ENCODE measurements at places on chromosomes 3 and 15. TPM values are rescaled to one million over a fixed set of nuclear protein-coding genes. Genes with fewer than 3 reads are reported as not detected.
A peak's percentile ranks its signal among the peaks of the same experiment; 100 is the strongest.

Gene SMCO1
- not detected for total RNA-seq

Gene WDR48
- 31.3 TPM for total RNA-seq

Gene GPR171
- 75.3 TPM for total RNA-seq

Gene ATP8B4
- 1.4 TPM for total RNA-seq

Gene AGTR1
- total RNA-seq = not detected

Gene ITIH1
- 0.15 TPM for total RNA-seq

Gene AGBL1
- total RNA-seq = not detected

Gene SLC22A13
- 0.27 TPM for total RNA-seq

Gene NANOGP8
- total RNA-seq = not detected

GRCh38 chr15:88693191-88693590 lies 54.4 kb downstream of the ISG20 start:
- no peak for DNase-seq

DNA sequence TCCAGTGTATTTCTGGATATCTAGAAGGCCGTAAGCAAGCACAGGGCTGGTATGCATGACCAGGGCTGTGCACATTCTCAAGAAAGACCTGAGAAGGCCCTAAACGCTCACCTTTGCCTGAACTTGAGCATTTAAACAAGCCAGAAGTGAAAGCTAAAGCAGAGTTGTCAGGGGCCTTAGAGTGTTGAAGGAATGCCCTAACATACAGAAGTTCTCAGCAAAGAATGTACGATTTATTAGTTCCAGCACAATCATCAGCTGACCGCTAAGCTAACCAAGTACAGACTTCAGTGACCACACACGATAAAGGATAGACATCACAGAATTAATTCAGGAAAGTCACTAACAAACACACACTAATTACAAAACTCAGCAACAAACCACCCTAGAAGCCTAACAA lies 8.7 kb downstream of the HLTF start:
- DNase-seq = no peak

DNA sequence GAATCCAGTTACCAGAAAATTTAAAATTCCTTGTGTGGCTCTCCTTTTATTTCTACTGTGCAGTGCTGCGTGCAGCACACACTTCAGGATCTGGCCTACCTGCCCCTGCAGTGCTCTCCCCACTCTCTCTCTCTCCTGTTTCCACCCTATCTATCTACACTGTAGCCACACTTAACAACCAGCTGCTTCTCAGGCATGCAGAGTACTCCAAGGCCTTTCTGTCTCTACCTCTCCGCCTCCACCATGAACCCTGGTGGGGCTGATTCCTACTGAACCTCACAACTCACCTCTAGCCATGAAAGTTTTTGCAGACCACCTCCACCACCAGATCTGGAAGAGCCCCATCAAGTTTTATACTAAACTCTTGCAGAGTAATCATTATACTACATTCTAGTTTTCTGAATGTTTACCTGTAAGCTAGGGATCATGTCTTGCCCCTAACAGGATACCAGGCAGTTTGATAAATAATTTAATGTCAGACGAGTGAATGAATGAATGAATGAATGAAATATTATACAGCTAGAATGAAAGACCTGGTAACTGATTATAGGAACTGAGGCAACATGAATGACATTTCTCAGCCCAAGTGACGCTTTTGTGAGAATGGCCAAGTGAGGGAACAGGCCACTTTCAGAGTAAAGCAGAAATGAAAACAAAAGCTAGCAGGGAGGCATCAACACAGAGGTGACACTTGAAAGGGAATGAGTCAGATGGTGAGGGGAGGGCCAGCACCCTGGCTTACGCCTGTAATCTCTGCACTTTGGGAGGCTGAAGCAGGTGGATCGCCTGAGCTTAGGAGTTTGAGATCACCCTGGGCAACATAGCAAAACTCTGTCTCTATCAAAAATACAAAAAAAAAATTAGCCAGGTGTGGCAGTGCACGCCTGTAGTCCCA lies 363.5 kb downstream of the FOXP1 start:
- DNase-seq = peak; percentile 25

DNA sequence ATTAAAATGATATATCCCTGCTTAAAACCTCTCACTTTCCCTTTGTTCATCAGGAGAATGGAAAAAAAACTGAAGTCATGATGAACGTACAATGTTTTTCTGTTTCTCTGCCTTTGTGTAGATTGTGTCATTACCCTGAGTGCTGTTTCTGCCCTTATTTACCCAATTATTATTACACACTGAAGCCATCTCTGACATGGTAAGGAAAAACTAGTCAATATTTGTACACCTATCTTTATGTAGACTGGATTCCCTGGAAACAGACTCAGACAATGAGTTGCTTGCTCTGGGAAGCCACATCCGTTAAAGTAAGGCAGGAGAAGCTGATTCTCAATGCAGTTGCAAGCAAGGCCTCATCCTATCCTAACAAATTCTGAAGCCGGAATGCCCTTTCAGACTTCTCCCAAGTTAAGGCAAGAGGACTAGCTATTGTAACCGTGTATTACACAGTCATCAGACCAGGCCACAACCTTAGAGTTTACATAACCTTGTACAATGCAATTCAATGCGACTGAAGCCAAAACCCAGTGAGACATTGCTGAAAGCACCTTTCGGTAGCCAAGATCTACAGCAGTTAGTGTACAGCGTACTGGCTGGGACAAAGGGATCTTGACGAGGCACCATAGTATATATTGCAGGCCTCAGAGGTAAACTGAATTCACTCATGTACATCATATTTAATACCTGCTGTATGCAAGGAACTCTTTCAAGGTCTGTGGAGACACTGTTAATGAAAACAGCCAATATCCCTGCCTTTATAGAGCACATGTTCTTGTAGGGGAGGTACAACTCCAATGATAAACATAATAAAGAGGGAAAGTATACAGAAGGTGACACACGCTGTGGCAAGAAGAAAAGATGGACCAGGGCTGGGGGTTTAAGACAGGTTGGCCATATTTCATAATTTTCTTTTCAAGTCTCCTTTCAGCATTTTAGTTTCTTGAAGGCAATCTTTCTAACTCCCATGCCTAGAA lies 1040.8 kb upstream of the SEMA6D start:
- DNase-seq = no peak

DNA sequence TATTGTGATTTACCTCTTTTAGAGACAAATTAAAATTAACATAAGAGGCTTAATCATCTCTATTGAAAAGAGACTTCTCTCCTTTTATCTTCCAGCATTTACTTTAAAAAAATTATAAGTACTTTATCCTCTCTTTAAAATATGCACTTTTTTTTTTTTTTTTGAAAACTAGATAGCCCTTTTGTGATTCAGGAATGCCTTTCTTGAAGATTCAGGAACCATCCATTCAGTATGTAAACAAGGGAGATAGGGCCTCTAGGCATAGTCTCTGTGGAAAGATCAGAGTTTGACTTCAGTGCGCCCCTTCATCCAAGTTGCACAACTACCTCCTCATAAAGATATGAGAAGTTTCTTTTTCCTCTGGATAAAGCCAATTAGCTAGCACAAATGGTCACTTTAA lies 1163.7 kb downstream of the SI start:
- no peak for DNase-seq

DNA sequence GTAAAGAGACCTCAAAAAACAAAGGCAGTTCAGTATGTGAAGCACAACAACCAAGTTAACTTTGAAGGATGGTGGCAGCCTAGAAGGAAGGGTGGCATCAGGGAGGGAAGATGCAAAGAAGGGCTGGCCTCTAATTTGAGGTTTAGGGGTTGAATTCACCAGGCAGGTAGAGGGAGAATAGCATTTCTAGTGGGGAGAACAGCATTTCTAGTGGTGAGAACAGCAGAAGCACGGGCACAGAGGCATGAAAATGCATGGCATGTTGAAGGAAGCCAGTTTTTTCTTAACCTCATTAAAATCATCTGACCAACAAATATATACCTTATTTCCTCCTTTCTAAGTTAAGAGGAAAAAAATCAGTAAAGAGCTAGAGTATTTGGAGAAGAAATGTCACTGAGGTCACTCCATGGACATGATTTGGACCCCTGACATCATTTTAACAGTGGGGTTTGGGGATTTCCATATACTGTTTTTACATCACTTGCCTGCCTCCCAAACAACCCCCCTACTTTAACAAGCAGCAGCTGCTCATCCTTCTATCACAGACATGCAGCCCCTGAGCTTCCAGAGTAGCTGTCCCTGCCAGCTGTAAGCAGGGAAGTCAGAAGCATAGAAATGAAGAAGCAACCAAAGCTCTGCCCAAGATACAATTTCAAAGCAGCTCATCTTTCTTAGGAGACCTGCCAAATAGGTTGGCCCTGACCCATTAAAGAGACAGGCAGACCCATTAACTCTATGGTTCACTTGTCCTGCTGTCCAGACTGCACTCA lies 2.4 kb upstream of the POPDC2 start:
- DNase-seq = no peak

DNA sequence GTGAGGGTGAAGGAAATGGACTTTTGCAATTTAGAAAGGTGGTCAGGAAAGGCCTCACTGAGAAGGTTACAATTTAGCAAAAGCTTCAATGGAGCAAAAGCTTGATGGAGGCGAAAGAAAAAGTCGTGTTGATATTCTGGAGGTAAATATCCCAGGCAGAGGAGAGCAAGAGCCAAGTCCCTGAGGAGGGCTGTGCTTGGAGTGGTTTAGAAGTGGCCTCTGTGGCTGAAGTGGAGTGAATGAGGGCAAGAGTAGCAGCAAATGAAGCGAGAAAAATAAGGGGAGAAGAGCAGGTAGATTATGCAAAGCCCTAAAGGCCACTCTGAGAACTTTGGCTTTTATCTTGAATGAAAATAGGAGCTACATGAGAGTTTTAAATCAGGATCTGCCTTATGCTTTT lies 54.1 kb downstream of the GUCA1C start:
- no peak for DNase-seq

DNA sequence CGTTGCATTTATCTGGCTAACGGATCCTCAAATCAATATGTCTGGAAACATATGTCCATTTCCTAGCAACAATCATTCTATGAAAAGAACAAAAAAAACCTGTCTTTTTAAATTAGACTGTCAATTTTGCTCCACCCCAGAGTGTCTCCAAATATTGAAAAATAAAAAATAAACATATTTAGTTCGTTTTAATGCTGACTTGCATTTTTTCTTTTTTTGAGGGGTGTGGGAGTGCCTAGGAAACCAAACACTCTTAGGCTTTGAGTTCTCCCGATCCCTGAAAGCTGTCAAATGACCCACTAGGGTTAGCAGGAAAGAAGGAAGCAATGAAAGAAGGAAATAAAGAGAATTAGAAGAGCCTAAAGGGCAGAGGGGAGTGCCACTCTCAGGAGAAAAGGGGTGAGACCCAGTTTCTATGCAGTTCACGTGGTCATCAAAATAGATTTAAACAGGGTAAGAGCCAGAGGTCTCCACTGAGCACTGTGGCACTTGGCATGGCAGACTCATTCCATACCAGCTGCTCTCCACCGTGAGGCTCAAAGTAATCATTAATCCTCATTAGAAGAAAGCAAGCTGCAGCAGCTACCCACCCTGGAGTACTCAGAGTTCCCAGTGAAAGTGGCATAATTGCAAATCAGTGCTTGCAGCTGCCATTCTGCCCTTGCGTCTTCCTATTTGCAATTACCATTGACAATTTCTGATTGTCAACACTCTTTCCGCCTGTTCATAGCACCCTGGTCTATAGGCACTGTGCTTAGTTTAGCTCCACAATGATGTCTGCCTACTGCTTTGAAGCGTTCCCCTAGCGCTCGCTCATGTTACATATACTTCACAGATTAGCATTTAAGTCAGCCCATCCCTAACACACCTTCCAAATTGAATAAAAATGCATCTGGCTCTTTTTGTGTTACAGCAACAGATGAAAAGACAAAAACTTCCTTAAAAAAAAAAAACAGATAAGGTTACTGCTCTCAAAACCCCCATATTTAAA lies 32.3 kb downstream of the PDZRN3 start:
- no peak for DNase-seq

GRCh38 chr3:195178124-195178910 lies 92.6 kb downstream of the XXYLT1 start:
- no peak for DNase-seq

DNA sequence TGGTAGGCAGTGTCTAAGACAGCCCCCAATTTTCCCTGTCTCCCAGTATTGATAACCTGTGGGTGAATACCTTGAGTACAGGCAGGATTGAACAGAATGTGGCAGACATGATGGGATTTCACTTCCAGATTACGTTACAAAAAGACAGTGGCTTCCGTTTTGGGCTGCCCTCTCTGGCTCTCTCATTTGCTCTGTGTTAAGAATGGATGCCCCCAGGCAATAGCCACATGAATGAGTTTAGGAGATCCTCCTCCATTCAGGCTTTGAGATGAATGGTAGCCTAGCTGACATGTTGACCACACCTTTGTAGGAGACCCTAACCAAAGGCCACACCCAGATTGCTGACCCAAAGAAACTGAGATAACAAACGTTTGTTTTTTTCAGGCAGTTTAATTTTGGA lies 34.3 kb downstream of the UBXN7 start:
- DNase-seq = no peak

DNA sequence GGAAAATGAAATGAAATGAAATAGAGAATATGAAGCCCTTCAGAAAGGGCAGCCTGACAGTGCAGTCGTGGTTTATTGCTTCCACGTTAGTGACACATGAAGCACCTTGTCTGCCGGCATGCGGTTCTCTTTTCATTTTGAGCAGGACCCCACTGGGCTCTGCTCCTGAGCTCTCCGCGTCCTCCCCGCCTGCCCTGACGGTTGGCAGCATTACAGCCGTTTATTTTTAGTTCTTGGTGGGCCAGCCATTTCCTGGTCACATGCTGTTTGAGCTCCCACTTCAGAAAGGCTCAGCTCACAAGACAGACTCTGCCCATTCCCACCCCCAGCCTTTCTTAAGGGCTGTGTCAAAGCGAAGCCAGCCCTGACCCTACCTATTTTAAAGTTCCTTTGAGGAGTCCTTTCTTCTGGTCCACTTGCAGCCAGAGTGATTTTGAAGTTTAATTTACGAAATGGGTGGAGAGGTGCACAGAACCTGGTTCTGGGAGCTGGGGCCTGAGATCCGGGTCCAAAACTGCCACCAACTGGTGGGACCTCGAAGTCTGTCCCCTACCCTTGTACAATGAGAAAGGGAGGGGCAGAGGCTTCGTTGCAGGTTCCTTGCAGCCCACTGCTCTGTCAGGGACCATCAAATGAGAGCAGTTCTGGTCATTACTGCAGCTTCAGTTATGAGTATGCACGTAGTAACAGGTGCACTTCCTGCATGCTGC lies 60.1 kb downstream of the MGLL start:
- DNase-seq = no peak

- no peak for DNase-seq
Measured at GRCh38 chr15:58513008-58513407, 81.2 kb downstream of the LIPC start.

DNA sequence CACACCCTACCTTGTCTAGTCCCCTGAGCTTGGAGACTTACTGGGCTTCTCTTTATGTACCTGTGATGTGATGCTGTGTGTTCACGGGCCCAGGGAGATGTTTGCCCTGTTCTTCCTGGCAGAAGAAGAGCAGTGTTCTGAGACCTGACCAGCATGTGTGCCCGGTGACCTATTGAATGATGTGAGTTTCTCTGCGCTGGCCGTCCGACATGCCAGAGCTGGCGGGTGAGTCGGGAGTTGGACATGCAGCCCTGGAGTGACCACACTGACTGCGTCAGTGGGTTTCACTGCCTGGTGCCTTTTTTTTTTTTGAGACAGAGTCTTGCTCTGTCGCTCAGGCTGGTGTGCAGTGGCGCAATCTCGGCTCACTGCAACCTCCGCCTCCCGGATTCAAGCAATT lies 42.3 kb downstream of the CGNL1 start:
- DNase-seq = no peak
